Skin of body (tissue), 3 donors: ENCODE measurements at places on chromosomes 12 and 14. TPM values are rescaled to one million over a fixed set of nuclear protein-coding genes. Genes with fewer than 3 reads are reported as not detected.

Gene DNAI7
- total RNA-seq: 0.79 TPM

Gene FGF23
- not detected for total RNA-seq

Gene PLBD1
- 18.1 TPM for total RNA-seq

Gene NEDD1
- total RNA-seq: 32.2 TPM

Gene LMNTD1
- 1.2 TPM for total RNA-seq
